ENCODE measurements at places on chromosomes 1 and 21.

- peak; percentile 48 for DNase-seq
Measured at GRCh38 chr1:73839922-73840321, 358.1 kb downstream of the LRRIQ3 start.

DNA sequence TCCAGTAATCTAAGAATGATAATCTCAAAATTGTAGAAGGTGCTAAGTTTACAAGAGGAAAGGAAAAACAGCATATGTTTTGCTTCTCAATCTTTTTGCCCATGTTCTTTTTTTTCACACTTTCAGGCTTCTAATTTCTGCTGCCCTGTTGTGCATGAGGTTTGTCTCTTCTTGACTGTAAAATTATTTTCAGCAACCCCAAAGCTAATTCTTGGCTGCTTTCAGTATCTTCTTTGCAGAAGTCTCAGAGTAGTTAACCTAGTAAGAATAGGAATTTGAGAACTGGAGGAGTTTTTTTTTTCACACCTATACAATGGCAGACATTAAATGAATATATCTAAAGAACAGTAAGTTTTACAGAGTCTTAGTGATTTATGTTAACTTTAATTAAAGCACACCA is 26.4 kb downstream of the DENND2D start:
- DNase-seq = no peak

- DNase-seq = peak; percentile 96
Measured at GRCh38 chr1:145891143-145891542, 5.5 kb upstream of the ANKRD35 start.

DNA sequence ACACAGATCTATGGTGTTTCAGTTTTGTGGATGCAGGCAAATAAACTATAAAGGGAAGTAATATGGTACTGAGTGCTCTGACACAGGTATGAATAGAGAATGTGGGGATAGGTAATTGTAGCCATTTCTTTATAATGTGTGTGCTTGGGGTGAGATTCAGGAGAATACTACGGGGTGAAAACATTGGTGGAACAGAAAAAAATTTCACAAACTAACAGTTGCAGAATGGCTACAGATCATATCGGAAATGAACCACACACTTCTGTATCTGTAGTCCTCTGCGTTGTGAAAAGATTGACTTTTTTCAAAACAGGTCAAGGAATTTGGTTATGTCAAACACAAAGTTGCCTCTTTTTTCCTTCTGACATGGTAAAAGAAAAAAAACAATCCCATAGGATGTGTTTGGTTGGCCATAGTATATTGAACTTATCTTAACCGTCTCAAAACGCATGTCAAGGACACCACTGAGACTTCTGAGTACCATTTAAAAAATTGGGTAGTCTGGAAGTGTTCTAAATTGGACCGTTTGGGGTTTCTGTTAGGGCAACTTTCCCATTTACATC is 1.1 kb upstream of the CDC73 start:
- DNase-seq = no peak

GRCh38 chr1:7921796-7922195 is 18.8 kb downstream of the TNFRSF9 start:
- DNase-seq = no peak

DNA sequence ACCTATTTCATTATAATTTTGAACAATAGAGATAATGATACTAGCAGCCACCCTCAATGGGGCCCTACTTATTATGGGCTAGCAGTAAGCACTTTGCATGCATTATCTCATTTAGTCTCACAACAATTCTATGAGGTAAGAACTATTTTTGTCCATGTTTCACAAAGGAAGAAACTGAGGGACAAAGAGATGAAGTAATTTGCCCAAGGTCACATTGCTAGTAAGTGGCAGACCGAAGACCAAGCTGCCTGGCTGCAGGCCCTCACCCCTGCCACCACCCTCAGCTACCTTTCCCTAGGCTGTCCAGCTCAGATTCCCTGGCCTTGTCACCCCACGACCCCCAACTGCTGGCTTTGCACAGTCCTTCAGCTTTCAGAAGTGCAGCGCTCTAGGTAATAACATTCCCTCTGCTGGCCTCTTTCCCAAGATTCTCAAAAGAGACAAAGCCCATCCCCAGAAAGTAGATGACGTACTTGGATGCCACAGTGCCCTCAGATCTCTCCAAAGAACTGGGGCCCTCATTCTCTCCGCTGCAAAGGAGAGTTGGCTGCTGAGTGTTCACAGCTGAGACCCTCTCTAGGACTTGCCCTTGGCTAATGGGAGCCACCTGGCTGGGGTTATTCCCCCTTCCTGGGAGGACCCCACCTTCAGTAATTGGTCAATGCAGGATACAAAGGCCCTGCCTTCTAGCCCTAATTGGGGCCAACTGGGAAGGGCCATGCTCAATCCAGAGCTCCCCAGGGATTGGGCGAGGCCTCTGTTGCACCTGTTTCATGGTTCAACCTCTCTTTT is 39.5 kb downstream of the IRF2BP2 start:
- DNase-seq = no peak

GRCh38 chr1:187477103-187477502 is 648.4 kb downstream of the PLA2G4A start:
- peak; percentile 23 for DNase-seq
